GDM1 (cell line): ENCODE measurements at places on chromosomes 4 and X.

- no peak for DNase-seq
Observed at GRCh38 chr4:169791062-169791461, 33.3 kb upstream of the HPF1 start.

DNA sequence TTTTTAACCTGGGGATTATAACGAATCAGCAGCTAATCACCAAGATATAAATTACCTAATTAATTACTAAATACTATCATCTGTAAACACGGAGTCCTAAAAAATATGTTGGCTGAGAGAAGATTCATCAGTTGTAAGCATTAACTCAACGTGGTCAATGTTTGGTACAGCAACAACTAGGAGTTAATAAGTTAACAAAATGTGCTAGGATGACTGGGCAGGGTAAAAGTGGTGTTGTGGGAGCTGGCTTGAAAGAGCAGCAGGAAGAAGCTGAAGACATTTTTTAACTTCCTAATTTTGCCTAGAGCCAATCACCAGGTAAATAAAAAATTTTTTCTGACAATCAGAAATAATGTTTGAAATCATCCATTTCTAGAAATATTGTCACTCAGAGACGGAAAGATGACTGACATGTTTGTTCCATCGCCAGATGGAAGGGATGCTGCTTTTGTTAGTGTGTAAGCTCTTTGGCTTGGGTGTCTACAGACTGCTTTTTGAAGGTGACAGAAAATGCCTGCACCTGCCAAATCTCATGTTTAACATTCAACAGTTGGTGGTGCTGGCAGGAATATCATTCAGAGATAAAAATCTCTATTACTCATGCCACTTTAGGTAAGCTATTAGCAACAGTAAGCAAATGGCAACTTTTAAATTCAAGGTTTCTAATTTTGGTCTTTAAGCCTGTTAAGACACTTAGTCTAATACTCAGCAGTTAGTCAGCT is 1126.9 kb downstream of the STPG2 start:
- DNase-seq, result no peak

DNA sequence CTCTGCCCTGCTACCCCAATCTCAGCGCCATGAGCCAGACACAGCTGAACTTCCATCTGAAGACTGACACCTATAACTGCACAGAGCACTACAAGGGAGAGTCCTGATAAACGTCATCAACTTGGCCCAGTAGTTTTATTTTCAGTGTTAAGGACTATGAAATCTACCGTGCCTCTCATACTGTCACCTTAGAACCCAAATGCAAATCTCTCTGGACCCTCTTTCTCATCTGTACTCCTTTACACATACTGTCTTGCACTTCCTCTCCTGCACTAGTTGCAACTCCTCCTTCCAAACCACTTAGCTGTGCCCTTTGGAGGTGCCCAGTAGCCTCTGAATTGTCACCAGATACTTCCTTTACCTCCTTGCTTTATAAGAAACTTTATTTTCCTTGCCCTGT is 420.2 kb upstream of the CNKSR2 start:
- DNase-seq, result no peak

GRCh38 chrX:129597905-129598304 is 56.9 kb downstream of the APLN start:
- DNase-seq, result no peak

- DNase-seq, result no peak
Observed at GRCh38 chr4:16582036-16582435, 316.4 kb downstream of the LDB2 start.

GRCh38 chr4:41120297-41121217 is 93.8 kb downstream of the APBB2 start:
- DNase-seq, result no peak

- DNase-seq, result no peak
Observed at GRCh38 chrX:70664726-70665125, 220.1 kb downstream of the DLG3 start.

DNA sequence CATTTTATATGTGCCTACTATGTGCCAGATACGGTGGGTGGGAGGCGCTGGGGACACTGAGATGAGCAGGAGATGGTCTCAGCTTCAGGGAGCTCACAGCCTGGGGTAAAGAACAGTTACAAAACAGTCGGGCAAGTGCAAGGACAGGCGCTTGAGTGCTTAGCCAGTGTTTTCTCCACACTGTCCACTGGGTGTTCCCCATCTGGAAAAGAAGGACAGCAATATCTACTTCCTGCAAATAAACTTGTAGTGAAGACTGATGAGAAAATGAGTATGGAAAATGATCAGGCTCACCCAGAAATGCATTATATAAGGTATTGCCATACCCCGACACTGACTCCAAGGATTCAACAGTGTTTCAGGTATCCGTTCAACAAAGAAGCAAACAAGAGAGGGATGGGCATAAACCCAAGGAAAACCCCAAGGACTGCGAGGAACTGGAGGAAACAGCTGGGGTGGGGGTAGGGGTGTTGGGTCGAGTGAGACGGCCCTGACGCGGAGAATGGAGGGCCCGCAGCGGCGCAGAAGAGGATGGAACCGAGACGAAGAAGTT is 835 bp downstream of the TMEM185A start:
- DNase-seq, result no peak

DNA sequence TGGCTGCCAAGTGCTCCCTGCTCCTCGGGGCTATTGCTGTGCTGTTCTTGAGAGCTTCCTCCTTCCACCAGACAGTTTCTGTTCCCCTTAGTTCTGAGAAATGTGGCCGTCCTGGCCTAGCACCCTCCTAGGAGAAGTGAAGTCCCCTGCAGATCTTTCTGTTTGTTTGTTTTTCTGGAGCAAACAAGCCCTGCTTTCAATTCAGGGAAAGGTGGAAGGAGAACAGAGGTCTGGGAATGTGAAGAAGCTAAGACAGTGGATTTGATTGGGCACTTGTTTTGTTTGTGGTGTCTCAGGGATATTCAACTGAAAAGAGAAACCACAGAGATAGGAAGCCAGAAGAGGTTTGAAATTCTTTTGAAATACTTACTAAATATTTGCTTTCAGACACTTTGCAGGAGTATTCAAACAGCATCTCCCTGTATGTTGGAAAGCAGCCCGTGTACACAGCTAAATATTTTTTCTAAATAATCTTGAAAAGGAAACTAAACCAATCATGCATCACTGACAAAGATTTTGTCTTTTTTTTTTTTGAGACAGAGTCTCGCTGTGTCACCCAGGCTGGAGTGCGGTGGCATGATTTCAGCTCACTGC is 36.5 kb upstream of the PPM1K start:
- DNase-seq, result peak; percentile 6

- no peak for DNase-seq
Observed at GRCh38 chr4:39846120-39846519, 131.6 kb downstream of the PDS5A start.

GRCh38 chr4:113524505-113525186 is 236.9 kb downstream of the CAMK2D start:
- no peak for DNase-seq

DNA sequence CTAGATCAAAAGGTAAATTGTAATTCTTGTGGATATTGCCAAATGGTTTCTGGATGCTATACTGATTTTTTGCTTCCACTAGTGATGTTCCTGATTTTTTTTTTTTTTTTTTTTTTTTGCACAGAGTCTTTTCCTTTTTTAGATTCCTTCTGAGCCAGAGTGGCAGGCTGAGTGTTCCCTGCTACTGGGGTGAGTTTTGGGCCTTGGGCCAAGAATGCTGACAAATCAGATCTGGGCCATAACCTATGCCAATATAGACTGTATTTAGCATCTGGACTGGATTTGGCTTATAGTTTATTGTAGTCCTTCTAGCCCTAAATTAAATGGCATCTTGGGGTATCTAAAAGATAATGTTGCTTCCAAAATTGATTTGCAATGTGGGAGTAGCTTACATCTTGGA is 52.8 kb downstream of the REPS2 start:
- DNase-seq, result no peak

DNA sequence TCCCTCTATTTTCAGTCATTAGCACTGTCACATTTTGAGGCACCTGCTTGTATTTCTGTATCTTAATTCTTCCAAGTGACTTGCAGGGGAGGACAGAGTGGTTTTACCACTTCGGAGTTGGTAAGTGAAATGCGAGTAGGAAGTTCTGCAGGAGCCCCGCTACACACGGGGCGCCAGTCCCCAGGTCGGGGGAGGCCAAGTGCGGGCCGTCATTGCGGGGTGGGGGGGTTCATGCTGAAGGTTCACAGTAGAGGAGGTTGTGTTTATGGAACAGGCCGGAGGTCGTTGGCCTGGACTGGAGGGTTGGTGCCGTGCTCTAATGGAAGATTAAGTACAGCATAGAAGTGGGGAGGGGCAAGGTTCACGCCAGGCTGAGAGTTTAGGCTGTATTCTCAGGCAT is 44.0 kb downstream of the LRP2BP start:
- DNase-seq, result no peak

GRCh38 chr4:180953572-180953971 is 1289.6 kb upstream of the TENM3 start:
- no peak for DNase-seq

GRCh38 chr4:168506014-168506413 is 9.2 kb downstream of the PALLD start:
- DNase-seq, result no peak
